GM23338 (cell line): ENCODE measurements at places on chromosomes 1 and 21.

DNA sequence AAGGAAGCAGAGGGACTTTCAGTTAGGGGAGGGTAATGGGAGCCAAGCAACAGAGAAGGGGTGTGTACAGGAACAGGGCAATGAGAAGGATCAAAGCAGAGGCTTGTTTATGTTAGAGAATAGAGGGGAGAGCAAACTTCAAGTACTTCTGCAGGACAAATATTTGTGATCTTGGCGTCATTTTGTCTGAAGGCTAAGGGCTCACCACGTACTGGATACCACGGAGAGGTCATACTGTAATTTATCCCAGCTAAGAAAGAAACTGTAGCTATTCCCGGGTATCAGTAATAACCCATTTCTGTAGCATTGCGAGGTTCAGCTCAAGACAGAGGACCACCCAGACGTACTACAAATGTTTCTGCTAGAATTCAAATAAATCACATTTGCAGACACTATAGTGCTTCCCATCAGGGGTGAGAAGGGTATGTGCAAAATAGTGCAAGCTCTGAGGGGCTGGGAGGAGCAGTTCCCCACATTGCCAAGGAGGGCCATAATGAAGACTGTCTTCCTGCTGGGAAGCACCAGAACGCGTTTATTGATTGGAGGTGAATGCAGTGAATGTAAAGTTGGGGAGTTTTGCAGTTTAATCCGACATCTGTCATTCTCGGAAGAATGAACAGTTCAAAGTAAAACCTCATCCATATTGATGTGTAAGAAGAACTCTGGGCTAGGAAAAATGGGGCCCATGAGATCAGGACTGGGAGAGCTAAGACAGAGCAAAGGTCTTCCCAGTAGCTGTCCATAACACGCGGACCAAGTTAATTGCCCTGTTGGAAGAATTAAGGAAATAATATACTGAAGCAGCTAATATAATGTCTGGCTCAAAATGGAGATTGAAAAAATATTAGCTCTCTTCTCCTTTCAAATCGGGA, 136.9 kb downstream of the RWDD3 start:
- no peaks in the 10 kb centered on the region for H3K36me3 ChIP-seq
- no peak overlapping the region for H3K4me3 ChIP-seq
- H3K27me3 ChIP-seq = no peaks in the 10 kb centered on the region
- H3K27ac ChIP-seq = no peak overlapping the region
- no peaks in the 10 kb centered on the region; the same call in 1 of the 2 replicates for H3K4me1 ChIP-seq

GRCh38 chr1:222263791-222264190, 284.1 kb downstream of the HHIPL2 start:
- DNase-seq = no peak
- H3K4me3 ChIP-seq = no peak overlapping the region
- H3K27me3 ChIP-seq = no peaks in the 10 kb centered on the region
- no peak overlapping the region for H3K27ac ChIP-seq
- H3K36me3 ChIP-seq = no peaks in the 10 kb centered on the region

GRCh38 chr1:19074902-19075721, 118.6 kb upstream of the IFFO2 start:
- peaks cover 42% of the 10 kb centered on the region for H3K36me3 ChIP-seq
- no peaks in the 10 kb centered on the region for H3K27me3 ChIP-seq
- no peaks in the 10 kb centered on the region for H3K4me1 ChIP-seq
- H3K4me3 ChIP-seq = no peak overlapping the region
- no peak overlapping the region for H3K27ac ChIP-seq

- no peak for DNase-seq
- H3K36me3 ChIP-seq = no peaks in the 10 kb centered on the region
- no peak overlapping the region for H3K4me3 ChIP-seq
- no peaks in the 10 kb centered on the region for H3K27me3 ChIP-seq
- H3K27ac ChIP-seq = no peak overlapping the region
These were observed 64.2 kb downstream of the PIK3CD start for GRCh38 chr1:9715536-9716226.

DNA sequence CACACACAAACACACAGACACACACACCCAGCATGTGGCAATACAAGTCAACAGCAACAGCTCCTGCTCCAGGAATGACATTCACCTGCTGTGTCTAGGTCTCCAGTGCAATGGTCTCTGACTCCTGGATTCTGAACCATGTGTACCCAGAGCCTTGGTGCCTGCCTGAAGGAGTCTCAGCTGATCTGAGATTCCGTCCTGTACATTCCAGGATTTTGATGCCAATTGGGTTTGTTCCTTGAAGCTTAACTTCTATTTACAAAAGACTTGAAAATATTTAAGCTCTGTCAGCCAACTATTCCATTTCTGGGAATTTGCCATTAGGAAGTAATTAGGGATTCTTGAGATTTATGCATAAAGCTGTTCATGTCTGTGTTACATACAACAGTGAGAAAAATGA, 85.4 kb upstream of the LRRC8D start:
- H3K36me3 ChIP-seq = no peaks in the 10 kb centered on the region
- 0 out of 2 replicates have a peak, but pooled peaks cover 4% of the 10 kb centered on the region for H3K4me1 ChIP-seq
- H3K27me3 ChIP-seq = no peaks in the 10 kb centered on the region
- no peak for DNase-seq

DNA sequence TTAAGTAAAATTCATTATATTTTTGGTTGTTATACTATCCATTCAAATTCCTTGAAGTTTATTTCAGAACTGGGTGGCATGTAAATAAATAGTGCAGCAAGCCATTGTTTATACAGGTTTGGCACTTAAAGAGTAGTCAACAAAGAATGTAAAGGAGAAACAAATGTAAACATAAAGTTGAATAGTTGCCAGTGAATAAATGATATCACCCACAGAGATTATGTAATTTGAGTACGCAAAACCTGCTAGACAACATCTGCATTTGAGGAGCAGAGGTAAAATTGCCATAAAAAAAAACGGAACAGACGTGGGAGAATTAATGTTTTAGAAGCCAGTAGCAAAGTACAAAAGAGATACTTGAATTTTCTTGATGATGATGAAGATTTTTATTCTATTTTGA, 111.6 kb downstream of the ADGRL2 start:
- no peak overlapping the region for H3K4me3 ChIP-seq
- no peak overlapping the region for H3K27ac ChIP-seq
- peaks cover 5% of the 10 kb centered on the region; the same call in 1 of the 2 replicates for H3K4me1 ChIP-seq
- no peaks in the 10 kb centered on the region for H3K36me3 ChIP-seq

DNA sequence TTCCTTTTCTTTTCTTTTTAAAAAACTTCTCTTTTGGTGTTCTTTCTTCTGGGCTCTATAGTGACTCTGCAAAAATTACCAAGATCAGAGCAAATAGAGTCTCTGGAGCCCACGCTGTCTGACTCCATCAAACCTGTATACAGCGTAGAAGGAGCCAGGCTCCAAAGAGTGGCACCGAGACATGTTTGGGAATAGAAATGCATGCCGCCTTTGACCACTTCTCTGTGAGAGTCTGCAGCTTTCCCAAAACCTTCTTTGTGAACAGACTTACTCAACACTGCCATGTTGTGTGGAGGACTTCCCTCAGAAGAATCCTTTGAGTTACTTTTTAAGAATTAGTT, 55.3 kb downstream of the GORAB start:
- H3K36me3 ChIP-seq = no peaks in the 10 kb centered on the region
- H3K4me1 ChIP-seq = peaks cover 15% of the 10 kb centered on the region
- DNase-seq = no peak
- H3K4me3 ChIP-seq = no peak overlapping the region

GRCh38 chr1:41536361-41536802, 51.9 kb upstream of the EDN2 start:
- no peaks in the 10 kb centered on the region for H3K27me3 ChIP-seq
- H3K27ac ChIP-seq = no peak overlapping the region
- no peak overlapping the region for H3K4me3 ChIP-seq
- H3K4me1 ChIP-seq = no peaks in the 10 kb centered on the region
- DNase-seq = no peak

DNA sequence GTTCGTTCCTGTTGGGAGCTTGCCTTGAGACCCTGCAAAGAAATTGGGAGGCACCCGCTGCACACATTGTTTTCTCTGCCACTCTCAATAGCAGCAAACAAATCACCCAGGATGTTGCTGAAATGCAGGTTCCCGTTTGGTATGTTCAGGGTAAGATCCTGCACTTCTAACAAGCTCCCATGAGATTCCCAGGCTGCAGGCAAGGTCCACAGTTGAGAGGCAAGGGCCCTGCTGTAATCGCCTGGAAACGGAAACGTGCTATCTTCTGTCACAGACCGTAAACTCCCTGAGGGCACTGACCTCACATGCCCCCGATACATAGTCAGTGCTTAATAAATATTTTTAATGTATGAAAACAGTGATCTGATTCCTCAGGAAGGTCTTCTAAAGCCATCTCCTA, 37.8 kb downstream of the XCL1 start:
- no peaks in the 10 kb centered on the region for H3K36me3 ChIP-seq
- no peak overlapping the region for H3K27ac ChIP-seq
- peaks cover 4% of the 10 kb centered on the region; the same call in 1 of the 2 replicates for H3K4me1 ChIP-seq

GRCh38 chr21:43950481-43950880, 61.6 kb upstream of the TRAPPC10 start:
- no peak for DNase-seq
- H3K36me3 ChIP-seq = no peaks in the 10 kb centered on the region
- H3K4me3 ChIP-seq = no peak overlapping the region
- no peaks in the 10 kb centered on the region for H3K4me1 ChIP-seq
- no peak overlapping the region for H3K27ac ChIP-seq

DNA sequence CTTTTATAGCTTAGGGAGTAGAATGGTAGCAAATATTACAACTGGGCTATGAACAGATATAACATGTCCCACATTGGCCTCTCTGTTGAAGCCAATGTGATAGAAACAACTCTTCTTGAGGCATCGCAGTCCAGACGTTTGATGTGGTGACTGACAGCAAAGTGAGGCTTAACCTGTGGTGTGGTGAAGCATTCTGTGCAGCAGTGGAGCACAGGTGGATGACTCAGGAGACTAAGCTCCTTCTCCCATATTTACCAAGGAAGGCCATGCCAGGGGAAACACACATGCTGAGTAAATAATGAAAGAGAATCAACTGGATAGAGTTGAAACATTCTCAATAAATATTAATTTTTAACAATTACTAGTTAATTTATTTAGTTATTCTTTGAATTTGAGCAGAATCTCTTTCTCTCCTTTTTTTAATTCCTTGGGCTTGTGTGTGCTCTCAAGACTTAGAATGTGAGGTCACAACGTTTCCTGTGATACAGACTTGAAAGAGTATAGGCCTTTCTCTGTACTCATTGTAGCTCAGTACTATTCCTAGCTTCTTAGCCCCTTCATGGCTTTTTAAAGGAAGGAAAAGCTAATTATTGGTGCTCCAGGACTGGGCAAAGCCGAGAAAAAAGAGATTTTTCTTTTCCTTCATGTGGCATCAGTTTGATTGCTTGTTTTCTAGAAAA, 17.6 kb downstream of the CRB1 start:
- DNase-seq = no peak
- H3K27ac ChIP-seq = no peak overlapping the region
- H3K36me3 ChIP-seq = no peaks in the 10 kb centered on the region
- H3K4me3 ChIP-seq = no peak overlapping the region

DNA sequence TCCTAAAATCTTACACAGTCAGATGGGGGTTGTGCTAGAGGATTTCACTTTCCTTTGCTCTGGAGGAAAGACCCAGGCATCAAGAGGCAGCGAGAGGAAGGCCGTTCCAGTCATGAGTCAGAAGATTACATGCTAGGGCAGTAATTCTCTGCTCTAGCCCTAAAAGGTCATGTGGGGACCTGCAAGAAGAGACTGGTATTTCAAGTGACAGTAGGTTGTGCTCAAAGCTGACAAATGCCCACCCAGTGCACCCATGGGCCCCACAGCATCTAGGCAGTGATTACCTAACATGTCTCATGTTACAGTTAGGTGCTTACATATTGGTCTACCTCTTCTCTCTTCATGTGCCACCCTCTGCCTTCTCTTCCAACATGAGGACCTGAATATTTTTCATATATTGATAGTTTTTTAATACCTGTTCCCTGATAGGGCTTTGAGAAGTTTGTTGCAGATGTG, 99.7 kb upstream of the BEND5 start:
- H3K36me3 ChIP-seq = no peaks in the 10 kb centered on the region
- no peak overlapping the region for H3K27ac ChIP-seq
- DNase-seq = no peak
- H3K4me1 ChIP-seq = peaks cover 29% of the 10 kb centered on the region
- H3K4me3 ChIP-seq = no peak overlapping the region

DNA sequence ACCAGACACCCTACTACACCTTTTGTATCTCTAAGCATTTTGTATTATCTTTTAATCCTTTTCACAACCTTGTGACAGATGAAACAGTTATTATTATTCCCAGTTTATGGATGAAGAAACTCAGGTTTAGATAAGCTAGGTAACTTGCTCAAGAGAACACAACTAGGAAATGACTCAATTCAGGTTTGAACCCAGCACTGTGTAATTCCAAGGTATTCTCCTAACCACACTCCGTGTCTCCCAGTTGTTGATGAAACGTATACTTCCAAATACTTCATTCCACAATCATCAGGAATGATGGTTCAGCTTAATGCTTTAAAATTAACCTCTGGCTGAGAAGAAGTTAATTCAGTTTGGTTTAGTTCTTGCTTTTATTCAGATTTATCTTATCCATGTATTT, 51.7 kb upstream of the MRPS6 start:
- H3K4me1 ChIP-seq = peaks cover 17% of the 10 kb centered on the region
- H3K27me3 ChIP-seq = no peaks in the 10 kb centered on the region
- H3K27ac ChIP-seq = no peak overlapping the region
- no peak for DNase-seq
- H3K36me3 ChIP-seq = no peaks in the 10 kb centered on the region

DNA sequence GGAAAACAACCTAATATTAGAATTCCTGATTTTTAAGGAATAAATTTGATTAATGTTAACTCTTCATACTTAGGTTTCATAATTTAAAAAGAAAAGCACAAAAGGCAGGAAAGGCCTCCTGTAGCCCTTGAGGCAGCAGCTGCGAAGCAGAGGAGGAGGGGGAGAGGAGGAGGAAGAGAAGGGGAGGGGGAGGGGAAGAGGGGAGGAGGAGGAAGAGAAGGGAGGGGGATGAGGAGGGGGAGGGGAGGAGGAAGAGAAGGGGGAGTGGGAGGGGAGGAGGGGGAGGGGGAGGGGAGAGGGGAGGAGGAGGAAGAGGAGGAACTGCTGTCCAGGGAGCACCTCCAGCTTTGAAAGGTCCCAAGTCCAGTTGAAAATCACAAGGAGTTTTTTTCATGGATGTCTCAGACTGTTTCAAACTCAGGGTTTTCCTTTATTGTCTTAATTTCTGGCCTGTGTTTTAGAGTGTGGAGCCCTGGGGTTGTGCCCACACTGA, 35.1 kb upstream of the DIP2A start:
- H3K4me3 ChIP-seq = no peak overlapping the region
- H3K36me3 ChIP-seq = peaks cover 6% of the 10 kb centered on the region
- H3K4me1 ChIP-seq = peaks cover 13% of the 10 kb centered on the region
- H3K27ac ChIP-seq = peak overlapping the region; percentile 70; the same call in 1 of the 2 replicates
- no peaks in the 10 kb centered on the region for H3K27me3 ChIP-seq

DNA sequence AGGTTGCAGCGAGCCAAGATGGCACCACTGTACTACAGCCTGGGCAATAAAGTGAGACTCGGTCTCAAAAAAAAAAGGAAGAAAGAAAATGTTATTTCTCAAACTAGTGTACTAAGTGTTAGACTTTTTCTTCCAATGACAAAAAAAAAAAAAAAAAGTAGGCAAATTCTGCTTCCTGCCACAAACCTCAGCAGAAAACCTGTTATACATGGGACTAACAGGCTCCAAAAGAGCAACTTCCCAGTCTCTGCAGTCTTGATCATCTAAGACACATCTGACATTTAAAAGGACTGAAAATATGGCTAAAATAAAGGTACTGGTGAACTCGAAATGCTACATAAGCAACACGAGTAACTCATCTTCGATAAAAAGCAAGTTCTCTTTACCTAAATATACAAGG, 59.6 kb downstream of the HSF2BP start:
- H3K27ac ChIP-seq = no peak overlapping the region
- H3K27me3 ChIP-seq = no peaks in the 10 kb centered on the region
- DNase-seq = no peak
